Stimulated activated CD4-positive, alpha-beta T cell treated with anti-CD3 and anti-CD28 coated beads, Interleukin-15, amount 100 ng/mL, for 24 hours (primary cell): ENCODE measurements at places on chromosomes 5 and 9.
A peak's percentile ranks its signal among the peaks of the same experiment; 100 is the strongest.

GRCh38 chr5:110219769-110220168 lies 506.7 kb downstream of the TMEM232 start:
- no peak for DNase-seq

- no peak for DNase-seq
Measured at GRCh38 chr5:155023320-155023719, 9.8 kb downstream of the KIF4B start.

- no peak for DNase-seq
Measured at GRCh38 chr5:134118212-134118835, 3.8 kb downstream of the TCF7 start.

GRCh38 chr9:136172412-136173079 lies 32.4 kb downstream of the LHX3 start:
- DNase-seq, result no peak

- no peak for DNase-seq
Measured at GRCh38 chr5:40172721-40173120, 507.0 kb upstream of the PTGER4 start.

DNA sequence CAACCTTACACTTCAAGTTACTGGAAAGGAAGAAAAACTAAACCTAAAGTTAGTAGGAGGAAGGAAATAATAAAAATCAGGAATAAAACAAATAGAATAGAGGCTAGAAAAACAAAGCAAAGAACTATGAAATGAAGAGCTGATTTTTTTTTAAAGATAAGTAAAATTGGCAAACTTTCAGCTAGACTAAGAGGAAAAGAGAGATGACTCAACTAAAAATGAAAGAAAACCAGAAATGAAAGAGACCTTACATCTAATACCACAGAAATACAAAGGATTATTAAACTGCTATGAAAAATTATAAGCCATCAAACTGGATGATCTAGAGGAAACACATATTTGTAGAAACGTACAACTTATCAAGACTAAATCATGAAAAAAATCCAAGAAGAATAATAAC lies 60.0 kb downstream of the PRRC1 start:
- DNase-seq, result no peak

GRCh38 chr5:57435701-57436134 lies 46.9 kb downstream of the ACTBL2 start:
- DNase-seq, result no peak

DNA sequence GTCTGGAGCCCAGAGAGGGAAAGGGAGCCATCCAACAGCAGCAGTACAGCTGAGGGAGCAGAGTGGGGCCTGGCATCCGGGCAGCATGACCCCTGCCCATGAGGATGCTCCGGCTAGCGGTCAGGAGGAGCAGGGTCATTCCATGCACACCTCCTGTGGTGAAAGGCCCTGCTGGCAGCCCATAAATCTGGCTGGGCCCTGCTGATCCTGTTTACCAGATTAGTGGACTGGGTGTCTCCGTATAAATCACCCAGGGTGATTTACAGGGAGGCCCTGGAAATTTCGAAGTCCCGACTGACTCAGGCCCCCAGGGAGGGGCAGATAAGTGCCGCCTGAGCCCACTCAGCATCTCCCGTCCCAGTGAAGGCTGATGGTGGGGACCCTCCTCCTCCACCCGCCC lies 117.6 kb upstream of the HAND1 start:
- no peak for DNase-seq

DNA sequence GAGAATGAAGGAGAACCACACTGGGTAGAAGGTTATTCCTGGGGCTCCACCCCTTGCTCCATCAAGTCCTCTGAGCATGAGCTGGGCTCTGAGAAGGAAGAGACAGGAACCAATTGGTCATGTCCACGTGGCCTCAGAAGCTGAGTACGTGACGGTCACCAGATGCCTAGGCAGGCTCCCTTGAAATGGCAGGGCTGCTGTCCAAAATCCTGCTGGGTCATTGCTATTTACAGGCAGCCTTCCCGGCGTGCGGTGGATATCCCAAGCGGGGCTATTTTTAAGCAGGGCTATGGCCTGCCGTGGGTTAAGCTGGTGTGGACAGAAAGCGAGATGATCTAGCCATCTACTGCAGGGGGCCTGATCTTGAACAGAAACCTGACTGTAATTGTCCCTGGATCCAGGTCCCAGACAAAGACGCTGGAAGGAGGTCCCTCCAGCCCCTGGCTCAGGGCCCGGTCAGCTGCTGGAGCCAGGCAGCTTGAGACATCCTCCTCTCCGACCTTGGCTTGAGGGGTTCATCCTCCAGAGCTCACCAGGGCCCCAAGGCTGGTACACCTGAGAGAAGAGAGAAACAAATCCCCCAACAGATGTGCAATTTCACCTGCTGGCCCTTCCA lies 550 bp upstream of the CKMT2 start:
- no peak for DNase-seq

DNA sequence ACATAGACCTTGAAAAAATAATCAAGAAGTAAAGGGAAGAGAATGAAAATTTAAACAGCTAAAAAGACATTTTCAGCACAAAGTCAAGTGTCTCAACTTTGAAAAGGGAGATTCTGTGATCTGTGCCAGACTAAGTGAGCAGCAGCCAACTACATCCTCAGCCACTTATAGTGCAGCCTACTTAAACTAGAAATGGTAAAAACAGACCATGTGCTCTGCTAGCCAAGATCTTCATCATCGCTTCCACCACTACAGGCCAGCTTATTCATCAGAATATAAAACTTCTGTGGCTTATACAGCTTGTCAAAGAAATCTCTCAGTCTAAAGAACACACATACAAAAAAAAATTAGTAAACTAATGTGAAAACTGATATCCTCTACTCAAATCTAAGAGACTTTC lies 63.5 kb downstream of the CEMIP2 start:
- no peak for DNase-seq

DNA sequence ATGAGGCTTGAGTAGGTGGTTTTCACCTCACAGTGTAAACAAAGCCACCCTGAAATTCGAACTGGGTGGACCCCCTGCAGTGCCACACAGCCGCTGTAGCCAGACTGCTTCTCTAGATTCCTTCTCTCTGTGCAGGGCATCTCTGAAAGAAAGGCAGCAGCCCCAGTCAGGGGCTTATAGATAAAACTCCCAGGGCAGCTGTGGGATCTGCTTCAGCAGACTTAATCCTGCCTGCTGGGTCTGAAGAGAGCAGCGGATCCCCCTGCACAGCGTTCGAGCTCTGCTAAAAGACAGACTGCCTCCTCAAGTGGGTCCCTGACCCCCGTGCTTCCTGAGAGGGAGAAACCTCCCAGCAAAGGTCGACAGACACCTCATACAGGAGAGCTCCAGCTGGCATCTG lies 71.4 kb downstream of the CARTPT start:
- DNase-seq, result no peak

GRCh38 chr9:8412327-8412726 lies 612.7 kb upstream of the DMAC1 start:
- DNase-seq, result no peak

DNA sequence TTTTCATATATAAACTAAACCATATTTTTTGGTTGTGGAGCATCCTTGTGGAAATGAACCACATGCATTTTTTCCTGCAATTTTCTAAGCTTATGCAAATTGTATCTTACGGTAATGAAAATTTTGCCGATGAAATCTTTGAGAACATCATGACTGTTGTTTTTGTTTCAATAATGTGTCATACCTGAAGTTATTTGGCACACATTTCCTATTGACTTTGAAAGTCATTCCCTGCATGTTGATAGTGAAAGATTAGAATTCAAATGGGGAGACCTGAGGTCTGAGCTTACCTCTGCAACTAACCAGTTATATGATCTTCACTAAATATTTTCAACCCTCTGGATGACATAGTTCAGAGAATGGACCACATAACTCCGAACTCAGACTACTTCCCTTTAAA lies 88.5 kb downstream of the PRR16 start:
- no peak for DNase-seq

DNA sequence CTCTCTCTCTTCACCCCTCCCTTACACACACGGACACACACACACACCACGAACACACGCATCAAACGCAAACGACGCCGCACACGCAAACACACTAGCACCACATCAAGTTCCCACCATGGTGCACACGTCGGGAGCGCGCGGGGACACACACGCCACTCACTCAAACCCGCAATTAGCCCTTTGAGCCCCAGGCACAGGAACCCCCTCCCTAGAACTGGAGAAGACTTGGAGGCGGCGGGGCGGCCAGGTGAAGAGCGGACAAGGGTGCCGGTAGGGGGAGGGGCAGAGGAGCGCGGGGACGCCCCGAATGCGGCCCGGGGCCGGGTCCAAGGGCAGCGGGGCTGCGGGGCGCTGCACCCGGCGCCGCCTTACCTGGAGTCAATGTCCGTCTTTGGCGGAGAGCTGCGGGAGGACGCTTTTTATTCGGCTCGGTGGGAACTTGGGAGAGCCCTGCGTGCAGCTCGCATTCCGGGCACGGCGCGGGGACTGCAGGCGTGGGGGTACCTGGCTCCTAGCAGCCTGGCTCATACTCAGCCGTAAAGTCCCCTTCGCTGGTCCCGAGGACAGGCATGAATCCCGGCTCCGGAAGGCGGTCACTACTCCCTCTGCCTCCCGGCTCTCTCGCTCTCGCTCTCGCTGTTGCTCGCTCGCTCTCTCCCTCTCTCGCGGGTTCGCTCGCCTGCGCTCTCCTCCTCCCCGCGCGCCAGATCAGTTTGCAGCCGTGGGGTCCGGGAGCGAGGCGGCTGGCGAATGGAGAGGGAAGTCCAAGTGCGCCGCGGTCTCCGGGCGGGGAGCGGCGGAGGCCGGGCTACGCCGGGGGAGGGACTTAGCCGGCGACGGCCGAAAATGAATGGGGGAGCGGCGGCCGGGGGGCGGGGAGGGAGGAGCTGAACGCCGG lies at the start of gene BRINP1:
Gene BRINP1 (minus strand): TSS at position 755 of the 901 bp plus-strand sequence. CDS start 56,080 bp downstream, outside the sequence.
- DNase-seq, result peak; percentile 4
